ENCODE measurements at places on chromosomes 7 and 10.

DNA sequence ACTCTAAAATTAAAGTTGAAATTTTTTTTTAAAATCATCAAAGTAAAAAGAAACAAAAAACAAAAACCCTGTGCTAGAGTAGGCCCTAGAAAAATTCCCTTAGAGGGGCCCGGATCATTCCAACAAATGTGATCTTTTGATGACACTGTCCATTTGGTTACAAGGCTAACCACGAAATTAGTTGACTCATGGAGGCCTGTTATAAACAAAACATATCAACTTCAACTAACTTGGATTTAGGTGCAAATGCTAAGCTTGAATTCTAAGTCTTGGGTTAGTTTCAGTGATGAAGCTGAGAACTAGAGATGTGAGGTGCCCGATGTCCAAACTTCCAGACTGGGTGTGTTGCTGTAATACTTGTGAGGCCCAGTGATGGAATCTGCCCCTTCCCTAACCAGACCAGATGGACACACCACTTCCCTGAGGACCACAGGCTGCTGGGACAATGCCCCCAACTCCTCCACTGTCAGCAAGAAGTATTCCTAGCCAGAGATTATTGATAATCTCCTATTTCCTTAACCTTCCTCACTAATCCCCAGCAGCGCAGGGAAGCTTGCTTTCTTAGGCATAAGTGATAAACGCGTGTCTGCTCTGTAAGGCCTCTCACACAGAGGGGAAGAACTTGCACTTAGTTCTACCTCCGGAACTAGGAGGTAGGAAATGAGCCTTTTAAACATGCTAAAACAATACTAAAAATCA lies 108.7 kb downstream of the RAPGEF5 start:
- DNase-seq: peak; percentile 1

GRCh38 chr7:145543242-145543641 lies 573.4 kb upstream of the CNTNAP2 start:
- no peak for DNase-seq

GRCh38 chr7:37445790-37446189 lies 2.9 kb downstream of the ELMO1 start:
- DNase-seq: no peak

- DNase-seq: no peak
These were observed 144.6 kb upstream of the TBX20 start for GRCh38 chr7:35398518-35398917.

DNA sequence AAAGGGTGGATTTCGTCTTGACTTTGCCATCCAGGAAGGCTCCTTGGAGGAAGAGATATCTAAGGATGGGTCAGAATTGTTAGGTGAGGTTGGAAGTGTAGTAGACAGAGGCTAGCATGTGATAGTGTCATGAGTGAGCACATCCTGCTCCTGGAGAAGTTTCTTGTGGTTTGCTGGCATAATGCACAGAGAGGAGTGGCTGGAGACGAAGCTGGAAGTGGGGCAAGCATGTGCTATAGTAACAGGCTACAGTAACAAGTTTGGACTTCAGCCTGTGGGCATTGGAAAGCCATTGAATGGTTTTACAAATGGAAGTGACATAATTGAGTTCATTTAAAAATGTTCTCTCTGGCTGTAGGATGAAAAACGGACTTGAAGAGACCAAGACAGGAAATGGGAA lies 175.6 kb upstream of the VWC2 start:
- DNase-seq: no peak

GRCh38 chr7:13800694-13801448 lies 188.6 kb downstream of the ETV1 start:
- DNase-seq: peak; percentile 81

- peak; percentile 69 for DNase-seq
These were observed 25.0 kb downstream of the ZNF487 start for GRCh38 chr10:43461950-43462349.

- DNase-seq: no peak
These were observed 63.3 kb upstream of the PDLIM1 start for GRCh38 chr10:95354110-95354509.

GRCh38 chr10:116690356-116691322 lies 51.7 kb downstream of the HSPA12A start:
- DNase-seq: peak; percentile 17

DNA sequence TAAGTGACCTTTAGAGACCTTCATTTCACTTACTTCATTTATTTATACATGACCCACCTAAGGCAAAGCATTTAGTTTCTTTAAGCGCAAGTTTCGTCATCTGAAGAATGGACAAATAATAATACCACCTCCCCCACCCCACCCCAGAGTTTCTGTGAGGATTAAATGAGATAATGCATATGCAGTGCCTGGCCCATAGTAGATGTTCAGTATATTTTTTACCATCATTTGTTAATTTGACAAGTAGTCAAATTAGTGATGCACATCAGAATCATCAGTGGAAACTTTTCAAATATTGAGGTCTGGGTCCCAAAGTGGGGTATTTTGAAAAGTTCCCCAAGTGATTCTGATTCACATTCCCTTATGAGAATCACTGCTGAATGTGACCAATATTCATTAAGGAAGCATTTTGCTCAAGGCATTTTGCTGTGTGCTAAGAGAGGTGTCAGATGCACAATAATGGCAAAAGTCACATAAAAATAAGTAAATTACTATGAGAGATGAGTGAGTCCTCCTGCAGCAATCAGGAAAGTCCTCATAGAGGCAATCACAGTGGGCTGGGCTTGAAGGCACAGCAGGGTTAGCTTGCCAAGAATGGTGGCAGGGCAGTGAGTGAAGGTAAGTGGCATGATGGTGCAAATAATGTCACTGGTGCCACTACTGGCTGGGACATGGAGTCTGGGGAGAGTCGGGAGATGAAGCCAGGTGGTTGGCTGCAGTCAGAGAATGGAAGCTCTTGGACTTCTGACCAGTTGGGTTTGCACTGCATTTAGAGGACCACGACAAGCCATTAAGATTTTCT lies 244.1 kb downstream of the PTEN start:
- DNase-seq: no peak

DNA sequence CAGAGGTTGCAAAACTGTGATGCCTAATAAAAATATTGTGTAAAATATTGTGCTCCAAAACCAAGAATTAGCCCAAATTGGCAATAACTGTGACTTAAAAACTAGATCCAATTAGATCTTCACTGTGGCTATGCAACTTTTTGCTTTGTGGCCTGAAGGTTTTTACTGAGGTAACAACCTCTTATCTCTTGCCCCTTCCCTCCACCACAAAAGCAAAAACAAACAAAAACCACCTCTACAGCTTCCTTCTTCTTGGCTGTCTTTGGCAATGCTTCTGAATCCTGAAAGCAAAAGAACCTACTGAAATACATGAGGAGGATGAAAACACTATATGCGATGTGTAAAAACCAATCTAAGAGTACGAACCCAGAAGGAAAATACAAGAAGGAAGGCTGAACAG lies 226.7 kb upstream of the MBL2 start:
- DNase-seq: no peak

GRCh38 chr7:96596120-96596826 lies 113.4 kb downstream of the SEM1 start:
- DNase-seq: no peak

- DNase-seq: no peak
These were observed 42.2 kb upstream of the SEMA3E start for GRCh38 chr7:83691095-83691494.

GRCh38 chr7:157502701-157503111 lies 165.9 kb downstream of the DNAJB6 start:
- DNase-seq: no peak

- DNase-seq: no peak
These were observed 11.8 kb downstream of the DPYSL4 start for GRCh38 chr10:132198381-132199181.

DNA sequence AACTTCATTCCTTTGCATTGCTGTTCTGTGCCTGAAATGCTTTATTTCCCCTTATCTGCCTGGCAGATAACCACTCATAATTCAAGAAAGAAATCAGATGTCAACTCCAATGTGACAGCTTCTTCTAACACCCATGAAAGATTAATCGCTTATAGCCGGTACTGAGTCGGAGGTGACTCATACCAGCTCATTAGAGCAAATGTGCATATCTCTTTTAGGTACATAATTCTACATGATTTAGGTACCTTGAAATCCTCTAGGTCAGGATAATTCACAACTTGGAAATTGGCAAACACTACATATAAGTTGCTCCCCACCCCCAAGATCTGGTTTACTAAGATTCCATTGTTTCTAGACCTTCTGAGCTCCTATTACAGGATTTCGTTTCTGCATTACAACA lies 554.4 kb upstream of the SORCS1 start:
- peak; percentile 14 for DNase-seq

DNA sequence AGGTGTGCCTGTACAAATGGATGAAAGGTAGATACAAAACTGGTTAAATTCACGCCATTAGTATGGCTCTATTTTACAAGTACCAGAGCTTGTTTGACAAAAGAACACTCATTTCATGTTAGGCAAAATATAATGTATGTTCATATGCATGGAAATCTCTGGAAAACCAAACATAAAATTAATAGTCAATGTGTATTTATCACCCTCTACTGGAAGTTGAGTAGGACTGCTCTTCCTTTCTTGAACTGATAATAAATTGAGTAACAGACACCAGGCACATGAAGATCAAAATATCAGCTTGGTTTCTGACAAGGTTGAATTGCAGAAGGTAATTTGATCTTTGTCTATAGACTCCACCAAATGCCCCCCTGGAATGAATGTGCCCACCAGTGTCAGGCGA lies 19.8 kb upstream of the AKR1B1 start:
- DNase-seq: no peak

GRCh38 chr10:76033457-76034196 lies 602.2 kb downstream of the LRMDA start:
- peak; percentile 73 for DNase-seq

DNA sequence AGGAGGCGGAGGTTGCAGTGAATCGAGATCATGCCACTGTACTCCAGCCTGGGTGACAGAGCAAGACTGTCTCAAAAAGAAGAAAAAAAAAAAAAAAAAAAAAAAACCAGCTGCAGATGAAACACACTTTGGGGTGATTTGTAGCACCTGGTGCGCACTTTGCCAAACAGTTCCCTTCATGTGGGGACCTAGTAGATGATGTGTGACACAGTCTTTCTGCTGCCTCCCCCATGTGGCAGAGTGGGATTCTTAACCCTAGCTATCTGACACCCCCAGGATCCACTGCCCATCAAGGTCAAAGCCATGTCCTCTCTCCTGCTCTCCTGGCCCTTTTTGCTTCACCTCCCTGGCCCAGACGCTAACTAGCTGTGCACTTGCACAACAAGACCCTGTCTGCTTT lies 52.1 kb upstream of the PDZD8 start:
- DNase-seq: no peak

DNA sequence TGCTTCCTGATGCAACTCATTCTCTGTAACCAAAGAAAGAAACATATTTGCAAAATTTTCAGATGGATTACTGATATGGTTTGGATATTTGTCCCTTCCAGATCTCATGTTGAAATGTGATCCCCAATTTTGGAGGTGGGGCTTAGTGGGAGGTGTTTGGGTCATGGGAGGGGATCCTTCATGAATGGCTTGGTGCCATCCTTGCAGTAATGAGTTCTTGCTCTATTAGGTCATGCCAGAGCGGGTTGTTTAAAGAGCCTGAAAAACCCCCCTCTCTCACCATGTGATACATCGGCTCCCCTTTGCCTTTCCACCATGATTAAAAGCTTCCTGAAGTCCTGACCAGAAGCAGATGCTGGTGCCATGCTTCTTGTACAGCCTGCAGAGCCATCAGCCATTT lies 43.8 kb upstream of the PRKG1 start:
- DNase-seq: peak; percentile 45

- no peak for DNase-seq
These were observed 4.2 kb downstream of the ZNF488 start for GRCh38 chr10:47379901-47380300.

- DNase-seq: peak; percentile 62
These were observed 40.4 kb upstream of the ABLIM1 start for GRCh38 chr10:114698271-114699061.

- DNase-seq: no peak
These were observed 3.2 kb downstream of the HOXA11 start for GRCh38 chr7:27181795-27182275.

DNA sequence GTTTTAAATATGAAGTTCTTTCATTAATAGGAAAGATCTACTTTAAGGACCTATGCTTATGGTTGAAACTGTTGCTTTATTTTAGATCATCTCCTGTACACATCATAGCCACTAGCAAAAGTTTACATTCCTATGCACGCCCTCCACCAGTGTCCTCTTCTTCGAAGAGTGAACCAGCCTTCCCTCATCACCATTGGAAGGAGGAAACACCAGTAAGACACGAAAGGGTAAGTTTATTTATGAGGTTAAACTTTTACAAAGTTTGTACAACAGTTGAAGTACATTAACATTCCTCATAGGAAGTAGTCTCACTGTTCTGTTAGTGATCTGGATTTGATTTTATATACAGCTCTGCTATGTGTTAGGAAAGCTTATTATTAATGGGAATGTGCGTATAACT lies 16.9 kb downstream of the HBP1 start:
- DNase-seq: no peak

GRCh38 chr10:73909540-73910115 lies 1.3 kb upstream of the PLAU start:
- DNase-seq: no peak

DNA sequence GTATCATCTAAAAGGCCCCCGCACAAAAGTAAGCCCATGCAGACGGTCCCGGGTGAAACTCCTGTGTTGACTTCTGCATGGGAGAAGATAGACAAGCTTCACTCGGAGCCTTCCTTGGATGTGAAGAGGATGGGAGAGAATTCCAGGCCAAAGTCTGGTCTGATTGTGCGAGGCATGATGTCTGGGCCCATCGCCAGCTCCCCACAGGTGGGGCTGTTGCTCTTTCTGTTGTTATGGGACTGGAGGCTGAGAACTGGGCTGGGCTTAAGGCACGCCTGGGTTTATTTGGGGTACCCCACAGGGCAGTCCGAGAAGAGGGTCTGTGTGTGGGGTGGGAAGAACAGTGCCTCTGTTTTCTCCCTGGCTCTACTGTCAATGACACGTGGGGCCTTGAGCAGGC lies 14.6 kb downstream of the MINDY4 start:
- DNase-seq: no peak

GRCh38 chr10:13189961-13190360 lies 28.6 kb downstream of the MCM10 start:
- DNase-seq: no peak

- no peak for DNase-seq
These were observed 60.0 kb downstream of the CREB5 start for GRCh38 chr7:28472332-28472731.

All from fibroblast of skin of right biceps (primary cell).